ENCODE measurements at places on chromosomes 1 and 21. TPM values are rescaled to one million over a fixed set of nuclear protein-coding genes. Genes with fewer than 3 reads are reported as not detected.

AADACL4 gene
- total RNA-seq: not detected

DNA sequence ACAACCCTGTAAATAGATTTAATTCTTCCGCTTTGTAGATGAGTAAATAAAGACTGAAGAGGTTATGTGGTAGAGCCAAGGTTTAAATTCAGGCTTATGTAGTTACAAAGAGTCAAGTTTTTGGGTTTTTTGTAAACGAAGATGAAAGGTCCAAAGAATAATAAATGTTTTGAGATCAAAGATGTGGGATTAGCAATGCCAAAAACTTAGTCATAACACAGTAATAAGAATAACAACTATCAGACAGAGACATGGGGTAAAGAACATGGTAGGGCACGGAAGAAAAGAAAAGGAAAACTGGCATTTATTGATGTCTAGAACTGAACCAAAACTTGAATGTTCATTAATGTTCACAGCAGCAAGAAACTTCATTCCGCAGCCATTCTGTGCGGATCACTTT is 42.9 kb downstream of the EXTL2 start:
- no peak overlapping the region for H3K4me3 ChIP-seq
- no peaks in the 10 kb centered on the region for H3K4me1 ChIP-seq
- H3K27me3 ChIP-seq: peaks cover 13% of the 10 kb centered on the region
- no peak overlapping the region for H3K27ac ChIP-seq

- H3K4me1 ChIP-seq: peaks cover 30% of the 10 kb centered on the region
- H3K27me3 ChIP-seq: no peaks in the 10 kb centered on the region
- DNase-seq: no peak
Measured at GRCh38 chr1:243731974-243732625, 117.9 kb downstream of the AKT3 start.

B3GALT5 gene
- total RNA-seq: not detected

- H3K4me1 ChIP-seq: no peaks in the 10 kb centered on the region
- H3K36me3 ChIP-seq: no peaks in the 10 kb centered on the region
- H3K27ac ChIP-seq: no peak overlapping the region
- H3K27me3 ChIP-seq: no peaks in the 10 kb centered on the region
Measured at GRCh38 chr1:82110366-82111254, 309.9 kb downstream of the ADGRL2 start.

Data from activated B cell treated with CpG ODN at 0.5 μM for 24 hours (primary cell).